Bone marrow (tissue), 2 donors: ENCODE measurements at places on chromosomes 1 and 21.

GRCh38 chr1:164265232-164265631, 293.8 kb upstream of the PBX1 start:
- DNase-seq: no peak

GRCh38 chr1:62307895-62308492, 11.2 kb downstream of the KANK4 start:
- DNase-seq: no peak

DNA sequence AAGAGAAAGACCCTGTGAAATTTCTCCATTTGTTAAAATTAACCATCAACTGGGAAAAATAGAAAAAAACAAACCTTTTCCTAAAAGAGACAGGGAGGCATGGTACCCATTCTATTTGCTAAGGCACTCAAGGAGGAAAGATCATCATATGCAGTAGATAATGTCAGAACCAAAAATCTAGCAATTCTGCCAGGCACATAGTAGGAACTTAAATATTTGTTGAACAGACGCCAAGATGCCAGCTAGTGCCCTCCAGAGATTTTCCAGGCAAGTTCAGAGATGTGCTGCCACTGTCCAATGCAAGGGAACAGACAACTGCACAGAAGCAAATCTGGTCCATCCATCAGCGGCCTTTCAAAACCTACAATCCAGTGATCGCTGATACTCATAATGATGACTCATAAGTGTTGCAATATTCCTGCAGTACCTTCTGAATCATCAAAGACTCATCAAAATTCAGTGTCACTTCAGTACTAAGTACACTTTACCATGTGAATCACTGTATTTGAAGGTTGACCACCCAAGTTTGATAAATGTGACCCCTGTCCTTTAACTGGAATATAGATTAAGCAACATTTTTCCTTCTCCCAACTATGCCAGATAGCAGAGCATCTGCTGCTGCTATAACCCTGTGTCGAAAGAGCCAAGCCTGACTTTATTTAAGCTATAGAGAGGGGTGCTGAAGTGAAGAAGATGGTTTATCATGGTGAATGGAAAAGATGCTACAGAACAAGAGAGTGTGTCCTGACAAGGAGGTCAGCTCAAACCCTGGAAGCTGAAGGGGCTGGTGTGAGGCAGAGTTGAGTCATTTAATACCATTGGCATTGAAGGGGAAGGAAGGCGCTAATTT, 99.1 kb downstream of the MT1HL1 start:
- DNase-seq: no peak

- DNase-seq: no peak
These were observed 15.6 kb upstream of the EIF4G3 start for GRCh38 chr1:21192284-21192683.

DNA sequence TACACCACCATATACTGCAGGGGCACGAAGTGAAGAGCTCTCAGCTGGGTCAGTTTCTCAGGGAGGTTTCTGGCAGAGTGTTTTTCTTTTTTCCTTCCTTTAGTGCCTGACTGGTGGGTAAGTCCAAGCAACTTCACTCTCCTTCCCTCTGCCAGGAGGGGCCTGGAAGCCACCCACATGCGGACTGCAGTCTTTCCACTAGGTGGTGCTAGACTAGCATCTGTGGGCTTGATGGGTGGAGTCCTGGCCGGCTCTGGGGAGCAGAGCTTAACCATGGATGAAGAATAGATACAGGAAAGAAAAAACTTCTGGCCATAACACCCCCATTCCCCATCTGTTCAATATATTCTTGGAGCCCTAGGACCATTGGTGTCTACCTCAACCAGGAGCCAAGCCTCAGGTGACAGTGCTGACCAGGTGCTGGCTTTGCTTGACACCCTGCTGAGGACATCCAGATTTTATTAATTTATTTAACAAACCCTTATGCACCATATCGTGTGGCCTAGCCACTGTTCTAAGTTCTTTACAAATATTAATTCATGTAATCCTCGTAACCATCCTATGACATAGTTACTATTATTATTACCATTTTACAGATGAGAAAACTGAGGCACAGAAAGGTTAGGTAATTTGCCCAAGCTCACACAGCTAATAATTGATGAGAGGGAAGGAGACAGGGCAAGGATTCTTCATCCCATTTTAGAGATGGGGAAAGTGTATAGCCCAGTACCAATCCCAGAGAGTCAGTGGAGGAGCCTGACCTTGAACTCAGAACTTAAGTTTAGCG, 126.7 kb upstream of the CSF3R start:
- no peak for DNase-seq

DNA sequence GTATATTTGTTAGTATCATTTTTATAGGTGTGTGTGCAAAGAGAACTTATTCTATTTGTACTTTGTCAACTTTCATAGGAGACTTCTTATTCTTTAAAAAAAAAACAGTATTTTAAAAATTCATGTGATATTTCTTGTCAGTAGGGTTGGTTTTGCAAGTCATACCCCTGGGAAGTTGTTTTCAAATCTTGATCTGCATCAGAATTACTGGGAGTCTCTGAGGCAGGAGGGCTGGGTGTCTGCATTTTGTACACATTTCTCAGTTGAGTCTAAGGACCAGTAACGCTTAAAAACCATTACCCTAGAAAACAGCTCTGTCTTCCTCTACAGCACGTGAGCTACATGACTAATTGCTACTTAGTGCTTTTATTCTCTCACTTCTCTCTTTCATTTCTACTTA, 76.0 kb upstream of the CTTNBP2NL start:
- DNase-seq: no peak

- DNase-seq: no peak
These were observed 150.1 kb upstream of the SOD1 start for GRCh38 chr21:31509194-31510017.

- no peak for DNase-seq
These were observed 43.3 kb downstream of the RASAL2 start for GRCh38 chr1:178137238-178137637.

- no peak for DNase-seq
These were observed 43.9 kb downstream of the NAV1 start for GRCh38 chr1:201582705-201583442.

- DNase-seq: no peak
These were observed 21.0 kb downstream of the MRPL39 start for GRCh38 chr21:25586326-25586725.

GRCh38 chr1:32626176-32626575, 24.2 kb downstream of the ZBTB8OS start:
- no peak for DNase-seq
